ENCODE measurements at places on chromosomes 5 and 9. TPM values are rescaled to one million over a fixed set of nuclear protein-coding genes. Genes with fewer than 3 reads are reported as not detected.
A peak's percentile ranks its signal among the peaks of the same experiment; 100 is the strongest.

DNA sequence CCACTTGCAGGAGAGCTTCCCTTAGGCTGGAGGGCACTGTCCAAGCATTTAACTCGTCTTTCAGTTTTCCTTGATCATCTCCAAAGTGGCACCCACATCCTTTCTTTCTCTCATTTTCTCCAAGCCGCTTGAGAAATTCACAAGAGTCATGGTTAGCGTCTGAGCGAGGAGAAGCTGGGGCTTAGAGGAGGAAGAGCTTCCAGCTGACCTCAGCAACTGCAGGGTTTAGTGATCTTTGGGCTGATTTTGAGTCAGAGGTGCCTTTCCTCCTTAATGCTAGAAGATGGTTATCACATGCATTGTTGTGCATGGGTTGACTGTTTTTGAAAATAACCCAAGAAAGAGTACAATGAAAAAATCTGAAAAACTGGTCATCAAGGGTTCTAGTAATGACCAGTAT is 134.7 kb downstream of the GADD45G start:
- no peak overlapping the region for H3K4me3 ChIP-seq
- no peak overlapping the region for H3K27ac ChIP-seq
- DNase-seq: no peak
- no peaks in the 10 kb centered on the region for H3K36me3 ChIP-seq

GRCh38 chr5:88556406-88556805 is 287.8 kb upstream of the TMEM161B start:
- H3K4me3 ChIP-seq: no peak overlapping the region
- no peaks in the 10 kb centered on the region for H3K27me3 ChIP-seq
- no peaks in the 10 kb centered on the region for H3K4me1 ChIP-seq
- H3K27ac ChIP-seq: no peak overlapping the region
- no peak for DNase-seq
- H3K36me3 ChIP-seq: no peaks in the 10 kb centered on the region

DNA sequence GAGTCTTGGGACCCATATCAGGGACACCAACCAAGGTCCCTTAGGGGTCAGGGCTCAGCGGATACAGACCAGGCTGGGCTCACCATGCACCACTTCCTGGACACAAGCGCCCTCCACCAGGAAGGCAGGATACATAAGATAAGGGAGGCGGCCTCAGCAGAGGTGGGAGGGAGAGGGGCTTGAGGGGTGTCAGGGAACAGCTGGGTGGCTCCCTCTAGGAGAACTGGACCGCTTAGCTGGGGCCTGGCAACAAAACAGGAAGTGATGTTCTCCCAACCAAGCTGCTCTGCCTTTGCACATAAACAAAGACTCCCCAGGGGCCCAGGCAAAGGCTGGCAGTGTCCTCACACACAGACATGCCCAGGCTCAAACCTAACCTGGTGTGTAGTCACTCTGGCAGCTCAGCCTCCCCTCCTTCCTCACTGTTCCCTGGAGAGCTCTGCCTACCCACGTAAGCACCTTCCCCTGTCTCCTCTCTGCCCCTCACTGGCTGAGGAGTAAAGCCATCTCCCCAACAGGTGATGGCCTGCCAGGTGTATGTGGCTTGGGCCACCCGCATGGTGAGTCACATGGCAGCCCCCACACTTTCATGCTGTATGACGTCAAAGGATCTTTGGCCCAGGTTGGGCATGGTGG is 5.8 kb upstream of the BICD2 start:
- DNase-seq: no peak
- no peak overlapping the region for H3K27ac ChIP-seq
- peaks cover 1% of the 10 kb centered on the region for H3K27me3 ChIP-seq

GRCh38 chr5:16454686-16455085 is 10.9 kb downstream of the ZNF622 start:
- peaks cover 54% of the 10 kb centered on the region for H3K36me3 ChIP-seq
- peaks cover 1% of the 10 kb centered on the region for H3K27me3 ChIP-seq
- peaks cover 44% of the 10 kb centered on the region for H3K4me1 ChIP-seq

GRCh38 chr9:109923471-109923760 is 143.4 kb downstream of the PALM2AKAP2 start:
- peaks cover 12% of the 10 kb centered on the region for H3K4me1 ChIP-seq
- H3K36me3 ChIP-seq: peaks cover 8% of the 10 kb centered on the region
- no peak overlapping the region for H3K4me3 ChIP-seq
- DNase-seq: no peak

DNA sequence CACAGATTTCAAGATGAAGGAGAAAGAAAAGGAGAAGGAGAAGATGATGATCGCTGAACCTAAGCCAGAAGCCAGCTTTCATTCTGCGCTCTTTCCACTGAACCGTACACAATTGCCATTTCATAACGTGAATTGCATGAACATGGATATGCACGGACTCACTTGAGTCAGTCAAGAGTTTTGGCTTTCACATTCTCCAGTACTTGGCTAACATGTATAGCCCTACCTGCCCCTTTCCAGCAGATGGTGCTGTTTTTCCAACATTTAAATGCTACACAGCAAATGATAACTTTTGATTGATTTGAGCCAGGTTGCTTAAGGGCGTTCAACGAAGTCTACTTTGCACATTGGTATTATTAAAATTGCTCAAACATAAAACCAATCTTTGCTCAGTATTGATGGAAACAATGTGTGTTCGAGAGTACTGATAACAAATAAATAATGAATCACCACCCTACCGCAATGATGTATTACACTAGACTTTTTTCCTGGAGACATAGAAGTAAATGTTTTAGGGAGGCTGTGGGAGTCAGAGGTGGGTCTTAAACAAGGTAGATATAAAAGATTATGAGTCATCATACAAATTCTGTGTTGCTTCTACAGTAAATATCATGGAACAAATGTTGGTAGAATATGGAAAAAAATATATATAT is 196.4 kb downstream of the TRPM3 start:
- DNase-seq: peak; percentile 82
- H3K4me3 ChIP-seq: peak overlapping the region; percentile 84
- no peaks in the 10 kb centered on the region for H3K27me3 ChIP-seq
- peaks cover 6% of the 10 kb centered on the region for H3K36me3 ChIP-seq
- peaks cover 60% of the 10 kb centered on the region for H3K4me1 ChIP-seq
- H3K27ac ChIP-seq: peak overlapping the region; percentile 62

- peaks cover 44% of the 10 kb centered on the region for H3K27me3 ChIP-seq
- peaks cover 10% of the 10 kb centered on the region for H3K4me1 ChIP-seq
- no peak for DNase-seq
- H3K27ac ChIP-seq: no peak within 1 kb of the TSS
Measured at GRCh38 chr9:131096269-131097125, at the start of gene AIF1L. Gene AIF1L (plus strand): TSS chr9:131096531. CDS start chr9:131096630, 99 bp downstream.

DNA sequence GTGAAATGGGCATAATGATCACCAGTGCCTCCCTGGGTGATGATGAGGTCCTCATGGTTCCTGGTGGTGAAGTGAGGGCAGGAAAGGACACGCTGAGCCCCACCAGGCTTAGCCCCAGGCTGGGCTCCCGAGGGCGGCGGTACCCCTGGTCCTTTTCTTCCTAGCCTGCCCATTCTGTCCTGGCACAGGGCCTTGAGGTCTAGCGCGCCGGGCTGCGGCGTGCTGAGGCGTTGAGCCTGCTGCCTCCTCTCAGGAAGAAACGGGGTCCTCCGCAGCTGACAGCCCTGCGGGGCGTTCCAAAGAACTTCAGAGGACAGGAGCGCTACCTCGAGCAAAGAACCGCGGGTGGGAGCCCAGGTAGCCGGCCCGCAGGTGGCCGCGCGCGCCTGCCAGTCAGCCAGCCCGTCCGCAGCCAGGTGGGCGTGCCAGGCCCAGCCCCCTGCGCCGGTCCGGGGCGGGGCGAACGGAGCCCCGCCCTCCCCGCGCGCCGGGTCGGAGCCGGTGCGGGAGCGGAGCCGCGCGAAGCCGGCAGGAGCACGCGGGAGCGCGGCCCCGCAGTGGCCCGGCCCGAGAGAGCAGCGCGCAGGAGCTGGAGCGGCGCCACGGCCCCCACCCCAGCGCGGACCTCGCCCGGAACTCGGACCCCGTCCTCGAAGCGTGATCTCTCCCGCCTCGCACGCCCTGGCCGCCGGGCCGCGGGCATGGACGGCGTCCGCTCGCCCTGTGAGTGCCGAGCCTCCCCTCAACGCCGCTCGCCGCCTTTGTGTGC is at the start of gene WNK2:
TSS of gene WNK2 (plus strand) at position 477 of the 769 bp plus-strand sequence. CDS start 791 bp downstream, outside the sequence.
- no peak within 1 kb of the TSS for H3K4me3 ChIP-seq
- no peaks in the 10 kb centered on the region for H3K4me1 ChIP-seq
- no peak for DNase-seq
- H3K36me3 ChIP-seq: peaks cover 5% of the 10 kb centered on the region

- H3K4me3 ChIP-seq: no peak overlapping the region
- no peaks in the 10 kb centered on the region for H3K27me3 ChIP-seq
Measured at GRCh38 chr5:137026296-137026695, 472.8 kb downstream of the SPOCK1 start.

DNA sequence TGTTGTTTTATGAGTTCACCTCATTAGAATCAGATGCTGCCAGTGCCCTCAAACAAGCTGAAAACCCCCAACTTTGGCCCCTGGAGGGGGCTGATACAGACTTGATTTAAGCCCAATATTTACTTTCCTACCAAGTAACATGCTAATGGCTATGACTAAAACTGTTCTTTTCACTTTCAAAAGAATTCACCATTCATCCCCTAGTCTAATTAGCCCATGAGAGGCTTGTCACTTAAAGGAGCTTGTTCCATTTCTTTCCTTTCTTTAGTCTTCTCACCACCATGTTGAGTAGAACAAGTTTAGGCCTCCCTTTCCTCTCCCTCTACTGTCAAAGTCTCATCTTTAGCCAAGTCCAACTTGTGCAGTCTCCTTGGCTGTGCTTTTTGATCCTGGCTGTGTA is 50.4 kb downstream of the EPB41L4B start:
- H3K4me3 ChIP-seq: no peak overlapping the region
- H3K4me1 ChIP-seq: no peaks in the 10 kb centered on the region
- DNase-seq: no peak
- H3K27ac ChIP-seq: no peak overlapping the region

- H3K36me3 ChIP-seq: no peaks in the 10 kb centered on the region
- no peak overlapping the region for H3K4me3 ChIP-seq
- peak; percentile 10 for DNase-seq
- no peak overlapping the region for H3K27ac ChIP-seq
- no peaks in the 10 kb centered on the region for H3K4me1 ChIP-seq
- H3K27me3 ChIP-seq: no peaks in the 10 kb centered on the region
Measured at GRCh38 chr5:66974256-66974655, 222.3 kb downstream of the CD180 start.

DNA sequence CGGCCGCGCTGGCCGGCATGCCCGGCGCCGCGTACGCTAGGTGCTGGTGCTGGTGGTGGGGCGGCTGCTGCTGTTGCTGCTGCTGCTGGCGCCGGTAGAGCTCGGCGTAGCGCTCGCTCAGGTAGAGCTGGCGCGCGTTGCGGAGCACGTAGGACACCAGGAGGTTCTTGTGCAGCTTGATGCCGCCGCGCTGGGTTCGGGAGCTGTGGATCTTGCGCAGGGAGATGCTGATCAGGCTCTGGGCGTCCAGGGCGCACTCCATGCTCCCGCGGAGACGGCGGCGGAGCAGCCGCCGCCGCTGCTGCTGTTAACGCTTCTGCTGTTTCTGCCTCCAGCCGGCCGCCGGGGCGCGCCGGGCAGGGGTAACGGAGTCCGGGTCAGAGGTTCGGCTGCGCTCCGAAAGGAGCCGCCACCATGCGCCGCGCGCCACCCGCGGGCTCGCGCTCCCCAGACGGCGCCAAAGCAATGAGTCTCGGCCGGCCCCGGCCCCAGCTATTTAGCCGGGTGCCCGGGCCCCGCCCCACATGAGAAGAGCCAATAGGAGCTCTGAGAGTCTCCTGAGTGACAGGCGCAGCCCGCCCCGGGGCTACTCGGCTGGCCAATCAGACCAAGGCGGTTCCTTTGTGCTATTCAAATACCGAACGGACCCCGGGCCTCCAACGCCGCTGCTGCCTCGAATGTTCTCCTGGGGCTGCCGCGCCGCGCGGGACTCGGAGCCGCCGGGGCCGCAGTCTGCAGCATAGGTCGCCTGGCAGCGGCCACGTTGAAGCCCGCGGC is at the start of gene IER5L:
TSS of gene IER5L (minus strand) at position 471 of the 777 bp plus-strand sequence. CDS start at position 262, 209 bp downstream.
- H3K27ac ChIP-seq: peak within 1 kb of the TSS; percentile 99
- H3K27me3 ChIP-seq: peaks cover 12% of the 10 kb centered on the region
- peaks cover 10% of the 10 kb centered on the region for H3K36me3 ChIP-seq
- DNase-seq: peak; percentile 95
- H3K4me3 ChIP-seq: peak within 1 kb of the TSS; percentile 96

DNA sequence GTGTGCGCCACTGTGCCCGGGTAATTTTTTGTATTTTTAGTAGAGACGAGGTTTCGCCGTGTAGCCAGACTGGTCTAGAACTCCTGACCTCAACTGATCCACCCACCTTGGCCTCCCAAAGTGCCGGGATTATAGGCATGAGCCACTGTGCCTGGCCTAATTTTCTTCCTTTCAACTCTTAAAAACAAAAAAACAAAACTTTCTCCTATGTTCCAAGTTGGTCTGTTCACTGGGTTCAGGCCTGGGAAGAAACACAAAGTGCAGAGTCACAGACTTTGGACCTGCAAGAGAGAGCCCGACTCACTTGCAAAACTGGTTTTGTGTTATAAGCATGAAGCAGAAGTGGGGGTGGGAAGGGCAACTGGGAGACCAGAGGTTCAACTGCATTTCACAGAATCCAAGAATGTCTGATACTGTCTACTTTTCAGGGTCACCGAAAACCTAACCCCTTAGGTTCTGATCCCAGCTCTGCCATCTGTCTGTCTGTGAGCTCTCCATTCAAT is 5.2 kb upstream of the HDHD3 start:
- H3K4me1 ChIP-seq: no peaks in the 10 kb centered on the region
- no peak overlapping the region for H3K27ac ChIP-seq
- DNase-seq: no peak

- no peaks in the 10 kb centered on the region for H3K4me1 ChIP-seq
- H3K27me3 ChIP-seq: peaks cover 8% of the 10 kb centered on the region
- H3K27ac ChIP-seq: no peak overlapping the region
Measured at GRCh38 chr5:122202952-122203351, 73.6 kb downstream of the ZNF474 start.

DNA sequence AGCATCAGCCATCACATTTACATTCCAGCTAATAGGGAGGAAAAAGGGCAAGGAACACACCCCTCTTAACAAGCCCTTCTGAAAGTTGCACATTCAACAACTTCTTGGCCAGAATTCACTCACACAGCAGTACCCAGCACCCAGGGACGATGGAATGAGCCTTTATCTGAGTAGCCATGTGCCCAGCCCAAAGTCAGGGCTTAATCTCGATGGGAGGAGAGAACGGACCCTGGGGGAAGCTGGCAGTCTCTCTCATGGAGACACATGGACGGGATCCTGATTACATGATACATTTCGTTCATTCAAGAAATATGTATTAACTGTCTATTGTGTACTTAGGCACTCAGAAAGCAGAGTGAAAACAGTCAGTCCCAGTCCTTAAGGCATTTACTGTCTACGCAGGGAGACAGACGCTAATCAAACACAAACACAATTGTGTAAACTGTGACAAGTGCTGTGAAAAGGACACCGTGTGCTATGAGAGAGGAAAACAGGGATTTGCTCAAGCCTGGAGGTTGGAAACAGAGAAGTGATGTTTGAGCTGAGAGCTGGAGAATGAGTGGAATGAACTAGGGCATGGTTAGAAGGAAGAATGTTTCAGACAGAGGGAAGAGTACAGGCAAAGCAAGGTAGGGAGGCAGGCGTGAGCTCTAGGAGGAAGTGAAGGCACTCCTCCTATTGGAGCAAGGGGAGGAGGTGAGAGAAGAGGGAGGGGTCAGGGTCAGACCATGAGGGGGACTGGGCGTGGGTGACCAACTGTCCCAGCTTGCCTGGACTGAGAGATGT is 7.4 kb downstream of the OTULINL start:
- no peak for DNase-seq
- peaks cover 49% of the 10 kb centered on the region for H3K4me1 ChIP-seq
- peak overlapping the region; percentile 4 for H3K4me3 ChIP-seq
- H3K36me3 ChIP-seq: peaks cover 21% of the 10 kb centered on the region

Gene PCDHGA6
- 2.8 TPM for total RNA-seq

Gene INSL4
- total RNA-seq: not detected

Gene SPAG8
- total RNA-seq: 0.90 TPM

Gene MARCHF11
- total RNA-seq: not detected

Gene RPL7A
- total RNA-seq: 2,044 TPM

Gene SFXN1
- 60.8 TPM for total RNA-seq

Gene TAS2R1
- total RNA-seq: not detected

Gene MARCHF3
- 19.0 TPM for total RNA-seq

Gene PCDHB3
- 0.20 TPM for total RNA-seq

Gene BAG1
- 28.9 TPM for total RNA-seq
